ENCODE measurements at places on chromosomes 3 and 15. TPM values are rescaled to one million over a fixed set of nuclear protein-coding genes. Genes with fewer than 3 reads are reported as not detected.

GRCh38 chr15:45714590-45715488, 80.0 kb downstream of the SQOR start:
- DNase-seq: peak; percentile 93

The ATP13A3 gene
- total RNA-seq: 149 TPM

The TRH gene
- 7.0 TPM for total RNA-seq

DNA sequence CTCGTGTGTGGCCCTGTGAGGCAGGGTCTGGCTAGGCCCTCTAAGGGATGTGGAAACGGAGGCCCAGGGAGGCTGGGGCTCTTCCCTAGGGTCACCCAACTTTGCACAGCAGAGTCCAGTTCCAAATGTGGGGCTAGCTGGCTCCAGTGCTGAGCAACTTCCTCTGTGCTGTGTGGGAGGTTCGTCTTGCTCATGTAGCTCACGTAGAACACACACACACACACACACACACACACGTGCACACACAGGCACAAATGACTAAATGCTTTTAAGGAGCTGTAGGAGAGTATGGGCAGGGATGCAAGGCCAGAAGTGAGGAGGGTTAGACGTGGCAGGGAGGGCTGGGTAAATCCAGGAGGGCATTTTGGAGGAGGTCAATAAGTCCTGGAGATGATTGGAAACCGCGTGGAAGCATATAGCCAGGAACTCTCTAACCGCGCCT, 213.8 kb downstream of the RPLP1 start:
- DNase-seq: peak; percentile 26

The NR1I2 gene
- total RNA-seq: 0.69 TPM

DNA sequence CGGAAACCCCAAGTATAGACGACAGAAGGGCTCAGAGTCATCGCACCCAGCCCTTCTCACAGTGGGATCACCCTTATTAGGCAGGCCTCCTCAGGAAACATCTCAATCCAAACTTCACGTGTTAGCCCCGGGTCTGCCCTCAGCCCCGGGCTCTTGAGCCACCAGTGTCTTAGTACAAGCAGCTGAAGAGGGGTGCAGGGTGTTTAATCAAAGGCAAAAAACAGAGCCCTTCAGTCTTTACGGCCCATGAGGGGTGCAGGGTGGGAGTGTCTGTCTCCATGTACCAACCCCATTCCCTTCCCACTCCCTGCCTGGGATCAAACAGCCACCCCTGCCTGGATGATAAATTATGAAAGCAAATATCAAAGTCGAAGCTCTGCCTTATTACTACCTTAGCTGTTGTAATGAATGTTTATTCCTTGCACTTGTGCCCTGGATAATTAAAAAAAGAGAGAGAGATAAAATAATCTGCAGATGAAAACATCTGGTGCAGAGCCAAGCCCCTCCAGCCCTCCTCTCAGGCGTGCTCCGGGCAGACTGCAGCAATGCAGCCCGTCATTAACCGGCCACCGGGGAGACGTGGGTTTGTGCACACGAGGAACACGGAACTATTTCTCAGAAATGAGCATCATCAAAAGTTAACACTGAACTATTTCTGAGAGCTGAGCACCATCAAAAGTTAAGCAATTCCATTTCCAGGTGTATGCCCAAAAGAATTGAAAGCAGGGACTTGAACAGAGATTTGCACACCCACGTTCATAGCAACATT, 64.5 kb downstream of the ADAMTS17 start:
- no peak for DNase-seq

DNA sequence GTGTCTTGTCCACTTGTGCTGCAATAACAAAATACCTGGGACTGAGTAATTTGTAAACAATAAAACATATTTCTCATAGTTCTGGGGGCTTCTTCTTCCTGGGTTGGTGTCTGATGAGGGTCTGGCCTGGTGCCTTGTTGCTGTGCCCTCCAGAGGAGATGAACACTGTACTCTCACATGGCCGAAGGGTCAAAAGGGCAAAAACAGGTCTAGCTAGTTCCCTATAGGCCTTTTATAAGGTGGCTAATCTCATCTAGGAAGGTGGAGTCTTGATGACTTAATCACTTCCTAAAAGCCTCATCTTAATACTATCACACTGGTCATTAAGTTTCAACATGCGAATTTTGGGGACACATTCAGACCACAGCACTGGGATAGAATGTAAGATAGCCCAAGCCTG, 228.4 kb downstream of the TLE3 start:
- no peak for DNase-seq

The HYAL1 gene
- total RNA-seq: 0.69 TPM

- no peak for DNase-seq
These were observed 345.3 kb downstream of the CHST2 start for GRCh38 chr3:143464850-143465249.

DNA sequence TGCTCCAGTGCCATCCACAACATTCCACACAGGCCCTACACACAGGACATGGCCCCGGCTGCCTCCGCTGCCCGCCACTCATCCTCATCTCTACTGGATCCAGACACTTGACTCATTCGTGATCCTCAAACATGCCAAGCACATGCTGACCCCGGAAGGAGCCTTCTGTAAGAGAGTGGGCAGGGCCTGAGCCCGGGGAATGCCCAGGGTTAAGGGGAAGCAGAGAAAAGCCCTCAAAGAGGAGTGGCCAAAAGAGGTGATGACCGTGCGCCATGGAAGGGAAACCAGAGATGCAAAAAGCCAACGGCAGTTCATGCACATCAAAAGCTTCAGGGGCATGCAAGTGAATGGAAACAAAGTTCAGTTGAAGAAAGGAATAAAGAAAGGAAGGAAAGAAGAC, 46.1 kb downstream of the RFTN1 start:
- DNase-seq: no peak

GRCh38 chr3:148736086-148736485, 38.4 kb downstream of the AGTR1 start:
- DNase-seq: no peak

GRCh38 chr3:10445561-10446175, 59.7 kb downstream of the ATP2B2 start:
- no peak for DNase-seq

The XYLB gene
- total RNA-seq: 6.9 TPM

- DNase-seq: no peak
These were observed 756.1 kb upstream of the DPPA4 start for GRCh38 chr3:110093411-110093810.

DNA sequence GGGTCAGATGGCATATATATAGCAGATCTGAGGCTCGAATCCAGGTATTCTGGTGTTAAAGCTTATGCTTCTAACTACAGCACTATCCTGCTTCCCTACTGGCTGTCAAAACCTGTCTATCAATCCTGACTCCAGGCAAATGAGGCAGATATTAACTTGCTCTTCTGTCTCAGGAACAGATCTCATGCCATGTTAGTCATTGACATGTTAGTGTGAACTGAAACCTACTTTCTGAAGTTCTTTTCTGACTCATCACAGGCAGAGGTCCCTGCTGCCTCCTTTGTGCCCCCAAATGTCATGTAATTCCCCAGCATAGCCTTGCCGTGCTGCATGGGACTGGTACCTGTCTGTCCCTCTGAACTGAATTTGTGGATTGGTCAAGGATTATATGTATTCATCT, 125.0 kb upstream of the SMAD3 start:
- no peak for DNase-seq

The TMEM212 gene
- 0.40 TPM for total RNA-seq

The CPN2 gene
- not detected for total RNA-seq

DNA sequence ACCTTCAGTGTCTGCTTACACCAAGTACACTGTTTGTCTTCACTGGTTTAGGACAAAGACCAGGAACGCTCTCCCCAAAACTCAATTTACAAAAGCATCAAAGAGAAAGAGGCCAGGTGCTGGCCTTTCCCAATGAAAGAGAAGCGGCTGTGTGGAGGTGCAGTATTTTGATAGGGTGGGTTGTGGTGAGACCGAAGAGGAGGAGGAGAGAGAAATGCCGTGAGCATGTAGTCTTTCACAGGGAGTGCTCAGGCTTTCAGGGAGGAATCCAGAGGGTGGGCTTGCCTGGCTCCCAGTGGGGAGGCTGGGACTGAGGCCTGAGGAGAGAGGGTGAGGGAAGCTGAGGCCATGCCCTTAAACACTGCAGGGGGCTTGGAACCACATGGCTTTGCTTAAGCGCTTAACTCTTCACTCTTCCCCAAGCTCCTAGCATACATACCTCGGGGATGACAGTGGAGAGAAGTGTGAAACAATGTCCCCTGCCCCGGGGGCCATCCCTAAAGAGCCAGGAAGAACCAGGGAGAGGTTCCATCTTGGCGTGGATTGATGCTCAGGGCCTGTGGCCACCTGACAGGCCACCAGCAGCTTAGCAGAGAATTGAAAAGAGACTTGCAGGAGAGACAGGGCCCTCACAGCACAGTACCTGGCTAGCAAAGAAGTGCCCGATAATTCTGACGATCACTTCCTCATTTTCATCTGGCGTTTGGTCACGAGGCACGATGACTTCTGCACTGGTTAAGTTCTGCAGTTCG, 60.5 kb downstream of the SENP2 start:
- DNase-seq: no peak

GRCh38 chr15:47196048-47196447, 521.3 kb upstream of the SEMA6D start:
- peak; percentile 71 for DNase-seq

The AGBL1 gene
- 0.55 TPM for total RNA-seq

- DNase-seq: no peak
These were observed 227.3 kb upstream of the IL12A start for GRCh38 chr3:159761369-159761768.

DNA sequence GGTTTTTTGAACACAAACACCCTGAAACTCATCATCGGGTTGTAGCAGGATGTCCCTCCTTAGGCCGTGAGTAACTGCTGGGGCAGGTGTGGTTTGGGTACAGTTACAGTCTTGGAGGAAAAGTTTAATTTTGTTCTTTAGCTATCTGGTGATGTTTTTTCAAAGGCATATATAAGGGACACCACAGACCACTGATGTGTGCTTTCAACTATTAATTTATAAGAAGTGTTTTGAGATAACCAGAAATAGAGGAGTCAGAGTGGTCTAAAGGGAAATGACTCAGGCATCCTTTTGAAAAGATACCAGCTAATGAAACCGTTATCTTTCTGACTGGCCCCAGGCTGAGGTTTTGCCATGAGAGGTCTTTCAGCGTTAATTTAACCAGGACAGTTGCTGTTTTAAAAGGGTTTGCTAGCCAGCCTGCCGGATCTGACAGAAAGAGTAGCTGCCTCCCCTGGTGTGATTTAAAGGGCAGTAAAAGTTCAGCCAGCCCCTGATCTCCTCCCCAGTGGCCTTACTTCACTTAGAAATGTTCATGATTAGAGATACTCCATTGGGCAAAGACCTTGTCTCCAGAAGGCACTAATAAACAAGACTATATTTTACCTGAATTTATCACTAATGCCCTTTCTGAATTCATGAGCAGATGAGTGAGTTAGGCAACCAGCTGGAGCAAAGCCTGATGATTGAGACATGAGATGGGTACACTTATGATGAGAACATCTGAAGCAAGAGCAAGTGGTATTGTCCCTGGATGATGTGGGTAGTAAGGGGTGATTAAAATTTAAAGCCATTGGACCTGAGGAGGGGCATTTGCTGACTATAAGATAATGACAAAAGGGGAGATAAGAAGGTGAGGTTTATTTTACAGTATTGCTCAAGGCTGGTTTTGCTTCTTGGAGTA, 482.5 kb upstream of the TBL1XR1 start:
- DNase-seq: no peak

DNA sequence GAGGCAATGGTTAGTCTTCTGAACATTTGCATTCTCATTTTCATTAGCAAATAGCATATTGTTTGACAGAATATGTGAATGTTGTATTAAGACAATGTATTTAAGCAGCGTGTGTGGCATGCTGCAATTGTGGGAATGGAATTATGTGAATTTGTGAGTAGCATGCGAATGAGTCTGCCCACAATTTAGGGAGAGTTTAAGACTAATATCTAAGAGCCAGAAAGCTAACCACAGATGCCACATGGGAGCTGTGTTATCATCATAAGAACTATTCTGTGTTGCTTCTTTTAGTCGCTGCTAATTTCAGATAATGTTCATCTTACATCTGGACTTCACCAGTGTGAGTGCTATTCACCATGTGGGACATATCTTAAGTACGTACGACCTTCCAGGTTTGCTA, 494.5 kb downstream of the RBMS3 start:
- DNase-seq: no peak

DNA sequence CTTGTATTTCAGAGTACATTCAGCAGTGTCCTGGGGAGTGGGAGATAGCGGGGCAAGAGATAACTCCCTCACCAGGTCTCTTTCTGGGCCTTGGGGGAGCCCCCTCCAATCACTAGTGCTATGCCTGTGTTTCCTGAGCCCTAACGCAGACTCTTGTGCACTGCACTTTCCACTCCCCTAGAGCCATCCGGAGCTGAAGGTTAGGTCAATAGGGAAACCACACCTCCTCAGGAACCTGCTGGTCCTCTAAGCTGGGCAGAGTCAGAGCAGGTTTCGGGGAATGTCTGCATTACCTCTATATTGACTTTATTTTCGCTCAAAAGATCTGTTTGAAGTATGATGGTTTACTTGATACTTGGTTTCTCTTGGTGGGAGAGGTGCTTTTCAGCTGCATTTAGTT, 617.0 kb upstream of the ROBO1 start:
- no peak for DNase-seq

- peak; percentile 10 for DNase-seq
These were observed 34.7 kb upstream of the BDH1 start for GRCh38 chr3:197590313-197590962.

DNA sequence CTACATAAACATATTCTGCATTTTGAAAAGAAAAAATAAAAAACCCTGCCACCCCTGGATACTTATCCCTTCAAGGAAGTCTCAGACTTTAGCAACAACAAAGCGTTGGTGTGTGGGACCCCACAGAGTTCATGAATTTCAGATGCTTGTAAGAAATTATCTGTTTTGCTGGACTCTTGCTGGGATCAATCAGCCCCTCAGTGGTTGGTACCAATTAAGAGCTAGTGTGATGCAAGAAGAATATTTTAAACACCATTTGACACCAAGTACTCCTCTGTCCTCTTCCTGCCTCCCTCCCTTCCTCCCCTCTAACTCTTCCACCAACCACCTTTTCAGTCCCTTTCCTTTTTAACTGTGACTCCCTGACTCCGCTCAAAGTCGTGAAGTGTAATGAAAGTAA, 51.5 kb downstream of the SST start:
- no peak for DNase-seq
